ENCODE measurements at places on chromosomes 2 and 18.

GRCh38 chr18:22005191-22005841 is 164.1 kb upstream of the GATA6 start:
- DNase-seq: no peak

DNA sequence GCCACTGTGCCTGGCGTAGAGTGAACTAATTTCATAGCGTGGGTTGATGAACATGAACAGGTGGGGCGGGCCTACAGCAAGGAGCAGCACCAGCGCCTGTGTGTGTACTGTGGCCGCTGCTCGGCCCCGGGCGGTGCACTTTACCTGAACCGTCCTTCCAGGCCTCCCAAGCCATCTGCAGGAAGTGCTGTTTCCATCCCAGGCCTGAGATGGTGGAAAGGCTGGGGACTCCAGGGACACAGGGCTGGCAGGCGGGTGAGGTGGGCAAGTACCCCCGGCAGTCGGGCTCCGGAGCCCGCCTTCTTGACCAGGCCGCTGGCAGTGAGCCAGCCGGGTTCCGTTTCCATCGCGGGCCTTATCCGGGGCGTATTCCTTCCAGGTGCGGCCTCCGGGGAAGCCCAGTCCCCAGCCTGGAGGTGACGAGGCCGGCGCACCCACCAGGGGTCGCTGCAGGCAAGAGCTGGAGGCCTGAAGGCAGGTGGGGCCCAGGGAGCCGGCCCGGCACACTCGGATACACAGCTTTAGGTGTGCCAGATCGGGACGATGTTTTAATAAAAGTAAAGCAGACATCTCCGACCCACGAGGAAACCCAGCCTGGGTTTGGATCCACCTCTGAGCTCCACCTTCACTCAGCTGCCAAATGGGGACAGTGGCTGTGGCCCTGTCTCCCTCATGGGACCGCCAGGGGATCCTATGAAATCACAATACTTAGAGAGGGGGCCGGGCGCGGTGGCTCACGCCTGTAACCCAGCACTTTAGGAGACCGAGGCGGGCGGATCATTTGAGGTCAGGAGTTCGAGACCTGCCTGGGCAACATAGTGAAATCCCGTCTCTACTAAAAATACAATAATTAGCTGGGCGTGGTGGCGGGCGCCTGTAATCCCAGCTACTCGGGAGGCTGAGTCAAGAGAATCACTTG is 22.7 kb upstream of the PDIA6 start:
- DNase-seq: peak; percentile 48

- no peak for DNase-seq
Measured at GRCh38 chr18:13036622-13037320, 45.6 kb downstream of the CEP192 start.

DNA sequence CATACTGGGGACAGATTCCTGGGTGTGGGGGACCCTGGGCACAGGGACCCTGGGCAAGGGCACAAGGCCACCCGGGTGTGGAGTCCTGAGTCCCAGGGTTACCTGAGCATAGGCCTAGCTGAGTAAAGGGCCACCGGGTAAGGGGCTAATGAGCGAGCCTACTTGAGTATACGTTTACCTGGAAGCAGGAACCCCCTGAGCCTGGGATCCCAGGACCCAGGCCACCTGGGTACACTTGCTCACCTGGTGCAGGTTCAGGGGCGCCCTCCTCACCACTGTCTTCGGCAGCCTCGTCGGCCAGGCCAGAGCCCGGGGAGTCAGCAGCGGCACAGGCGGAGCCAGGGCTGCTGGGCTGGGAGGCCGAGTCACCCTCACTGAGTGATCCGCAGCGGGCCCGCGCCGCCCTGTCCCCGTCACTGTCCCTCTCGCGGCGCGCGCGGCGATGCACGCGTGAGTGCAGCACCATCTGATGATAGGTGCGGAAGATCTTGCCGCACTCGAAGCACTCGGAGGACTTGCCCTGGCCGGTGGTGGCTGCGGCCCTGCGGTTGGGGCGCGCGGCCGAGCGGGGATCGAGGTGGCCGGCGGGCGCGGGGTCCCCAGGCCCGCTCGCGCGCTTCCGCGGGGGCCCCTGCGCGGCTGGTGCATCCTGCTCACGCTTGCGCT is 53.9 kb downstream of the ZNF516 start:
- no peak for DNase-seq

- no peak for DNase-seq
Measured at GRCh38 chr2:229887441-229887840, 34.4 kb downstream of the TRIP12 start.

- no peak for DNase-seq
Measured at GRCh38 chr18:41459656-41460055, 495.4 kb upstream of the PIK3C3 start.

DNA sequence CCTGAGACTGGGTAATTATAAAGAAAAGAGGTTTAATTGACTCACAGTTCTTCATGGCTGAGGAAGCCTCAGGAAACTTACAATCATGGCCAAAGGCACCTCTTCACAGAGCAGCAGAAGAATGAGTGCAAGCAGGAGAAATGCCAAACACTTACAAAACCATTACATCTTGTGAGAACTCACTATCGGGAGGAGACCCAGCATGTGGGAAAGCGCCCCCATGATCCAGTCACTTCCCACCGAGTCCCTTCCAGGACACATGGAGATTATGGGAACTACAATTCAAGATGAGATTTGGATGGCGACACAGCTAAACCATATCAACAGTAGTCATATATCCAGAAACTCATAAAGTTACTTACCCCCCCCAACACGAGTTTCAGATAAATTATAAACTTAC is 28.6 kb downstream of the TLK1 start:
- DNase-seq: no peak

GRCh38 chr2:189002079-189002478 is 27.9 kb downstream of the COL3A1 start:
- no peak for DNase-seq

- no peak for DNase-seq
Measured at GRCh38 chr18:22391407-22392345, 26.0 kb downstream of the CTAGE1 start.

DNA sequence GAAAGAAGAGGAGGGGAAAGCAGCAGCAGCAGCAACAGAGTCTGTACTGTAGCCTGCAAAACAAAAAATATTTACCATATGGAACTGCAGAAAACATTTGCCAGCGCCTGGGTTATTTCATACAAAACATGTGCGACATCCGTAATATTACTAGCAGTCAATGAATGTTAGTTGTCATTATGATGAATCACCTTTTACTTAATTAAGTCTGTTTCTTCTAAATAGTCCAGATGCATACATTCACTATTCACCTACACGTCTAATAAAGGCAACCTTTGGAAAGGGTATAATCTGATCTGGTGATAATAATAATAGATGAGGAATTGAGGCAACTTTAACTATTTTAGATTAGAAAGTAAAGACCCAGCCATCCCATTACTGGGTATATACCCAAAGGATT is 426.3 kb upstream of the ST6GAL2 start:
- no peak for DNase-seq

DNA sequence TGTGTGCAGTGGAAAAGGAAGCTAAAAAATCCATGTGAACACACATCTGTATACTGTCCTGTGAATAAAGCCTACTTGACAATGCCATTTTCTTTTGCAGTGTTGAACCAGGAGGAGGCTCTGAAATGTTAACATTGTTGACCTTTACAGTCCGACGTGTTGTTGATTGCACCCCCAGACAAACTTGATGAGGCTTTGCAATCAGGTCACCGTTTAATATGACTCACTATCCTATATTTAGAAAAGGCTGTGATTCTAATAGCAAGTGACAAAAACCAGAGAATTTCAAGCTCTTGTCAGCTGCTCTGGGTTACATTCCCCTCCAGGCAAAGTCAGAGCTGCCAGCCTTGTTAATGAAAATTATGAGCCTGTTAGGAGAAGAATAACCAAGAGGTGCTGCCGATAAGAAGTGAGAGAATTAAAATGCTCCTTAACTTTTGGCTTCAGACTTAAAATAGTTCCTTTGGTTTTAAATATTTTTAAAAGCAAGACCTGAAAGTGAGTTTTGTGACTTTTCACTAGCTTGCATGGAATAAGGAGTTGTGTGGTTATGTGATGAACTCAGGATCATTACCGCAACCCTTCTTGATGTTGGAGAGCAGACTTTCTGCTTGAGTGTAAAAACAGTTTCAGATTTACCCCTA is 162.1 kb downstream of the QPCT start:
- no peak for DNase-seq

DNA sequence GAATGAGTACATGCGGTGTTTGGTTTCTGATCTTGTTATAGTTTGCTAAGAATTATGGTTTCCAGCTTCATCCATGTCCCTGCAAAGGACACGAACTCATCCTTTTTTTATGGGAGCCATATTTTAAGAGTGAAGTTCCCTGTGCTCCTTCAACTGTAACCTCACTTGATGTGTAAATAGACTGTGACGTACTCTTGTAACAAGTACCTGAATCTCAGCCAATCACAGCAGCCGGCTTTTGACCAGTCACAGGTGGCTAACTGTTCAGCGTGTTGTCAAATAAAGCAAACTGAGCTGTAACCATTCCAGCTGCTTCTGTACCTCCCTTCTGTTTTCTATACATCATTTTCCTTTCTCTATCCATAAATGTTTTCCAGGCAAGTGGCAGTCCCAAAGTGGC is 774.3 kb upstream of the HS6ST1 start:
- DNase-seq: no peak

DNA sequence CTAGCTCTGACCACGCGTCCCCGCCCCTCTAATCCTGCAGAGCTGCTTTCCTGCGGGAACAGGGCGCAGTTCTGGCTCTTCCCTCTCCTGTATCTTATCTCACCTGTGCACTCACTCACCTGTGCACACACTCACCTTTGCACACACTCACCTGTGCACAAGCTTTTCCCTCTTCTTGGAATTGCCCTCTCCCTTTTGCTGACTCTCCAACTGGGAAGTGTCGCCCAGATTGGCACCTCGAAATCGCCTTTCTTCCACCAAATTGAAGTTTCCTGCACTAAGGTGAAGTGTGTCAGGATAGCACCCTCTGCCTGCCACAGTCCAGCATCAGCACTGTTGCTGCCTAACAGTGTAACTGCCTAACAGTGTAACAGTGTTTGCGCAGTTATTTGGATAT is 566 bp upstream of the CMPK2 start:
- DNase-seq: peak; percentile 78

DNA sequence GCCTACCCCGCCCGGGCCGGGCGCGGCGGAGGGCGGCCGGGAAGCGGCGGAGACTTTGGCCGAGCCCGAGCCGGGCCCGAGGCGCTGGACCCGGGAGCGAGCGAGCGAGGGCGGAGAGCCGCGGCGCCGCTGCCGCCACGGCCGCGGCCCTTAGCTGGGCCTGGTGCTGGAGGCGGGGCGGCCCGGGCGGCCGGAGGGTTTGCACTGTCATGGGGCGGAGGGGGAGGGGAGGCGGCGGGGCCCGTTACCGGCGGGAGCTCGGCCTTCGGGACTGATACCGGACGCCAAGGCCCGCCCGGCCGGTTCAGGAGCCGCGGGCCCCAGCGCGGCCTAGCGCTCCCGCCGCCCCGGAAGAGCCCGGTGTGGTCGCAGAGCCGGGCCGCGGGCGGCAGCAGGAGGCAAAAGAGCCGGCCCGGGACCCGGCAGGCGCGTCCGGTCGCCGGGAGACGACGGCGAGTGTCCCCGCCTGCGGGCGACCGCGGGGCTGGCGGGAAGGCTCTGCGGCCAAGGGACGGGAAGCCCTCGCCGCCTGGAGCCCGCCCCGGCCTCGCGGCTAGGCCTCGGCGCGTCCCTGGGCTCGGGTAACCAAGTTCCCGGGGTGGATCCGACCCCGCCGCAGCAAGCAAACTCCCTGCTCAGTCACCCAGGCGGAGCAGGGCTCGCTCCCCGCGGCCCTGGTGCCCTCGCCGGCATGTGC is 697 bp downstream of the KCMF1 start:
- DNase-seq: peak; percentile 72

DNA sequence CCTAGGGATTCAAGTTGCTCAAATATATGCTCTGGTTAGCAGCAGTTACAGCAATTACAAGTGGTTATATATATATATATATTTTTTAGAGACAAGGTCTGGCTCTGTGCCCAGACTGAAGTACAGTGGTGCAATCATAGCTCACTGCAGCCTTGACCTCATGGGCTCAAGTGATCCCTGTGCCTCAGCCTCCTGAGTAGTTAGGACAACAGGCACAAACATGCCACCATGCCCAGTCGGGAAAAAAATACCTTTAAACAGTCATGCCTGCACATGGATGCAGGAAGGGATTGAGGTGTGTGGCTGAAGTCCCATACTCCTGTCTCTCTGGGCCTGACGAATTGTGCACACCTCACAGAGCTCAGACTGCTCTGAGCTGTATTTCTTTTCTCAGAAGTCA is 19.6 kb upstream of the DNAH7 start:
- no peak for DNase-seq

- DNase-seq: no peak
Measured at GRCh38 chr18:35138773-35139172, 97.6 kb downstream of the MAPRE2 start.
